H54 (cell line): ENCODE measurements at places on chromosomes 5 and 9.
A peak's percentile ranks its signal among the peaks of the same experiment; 100 is the strongest.

GRCh38 chr9:129337336-129338140 lies 159.5 kb upstream of the IER5L start:
- DNase-seq: no peak

- DNase-seq: peak; percentile 39
Observed at GRCh38 chr9:112554516-112554915, 67.9 kb downstream of the KIAA1958 start.

GRCh38 chr5:82622711-82623514 lies 344.8 kb upstream of the RPS23 start:
- DNase-seq: no peak

DNA sequence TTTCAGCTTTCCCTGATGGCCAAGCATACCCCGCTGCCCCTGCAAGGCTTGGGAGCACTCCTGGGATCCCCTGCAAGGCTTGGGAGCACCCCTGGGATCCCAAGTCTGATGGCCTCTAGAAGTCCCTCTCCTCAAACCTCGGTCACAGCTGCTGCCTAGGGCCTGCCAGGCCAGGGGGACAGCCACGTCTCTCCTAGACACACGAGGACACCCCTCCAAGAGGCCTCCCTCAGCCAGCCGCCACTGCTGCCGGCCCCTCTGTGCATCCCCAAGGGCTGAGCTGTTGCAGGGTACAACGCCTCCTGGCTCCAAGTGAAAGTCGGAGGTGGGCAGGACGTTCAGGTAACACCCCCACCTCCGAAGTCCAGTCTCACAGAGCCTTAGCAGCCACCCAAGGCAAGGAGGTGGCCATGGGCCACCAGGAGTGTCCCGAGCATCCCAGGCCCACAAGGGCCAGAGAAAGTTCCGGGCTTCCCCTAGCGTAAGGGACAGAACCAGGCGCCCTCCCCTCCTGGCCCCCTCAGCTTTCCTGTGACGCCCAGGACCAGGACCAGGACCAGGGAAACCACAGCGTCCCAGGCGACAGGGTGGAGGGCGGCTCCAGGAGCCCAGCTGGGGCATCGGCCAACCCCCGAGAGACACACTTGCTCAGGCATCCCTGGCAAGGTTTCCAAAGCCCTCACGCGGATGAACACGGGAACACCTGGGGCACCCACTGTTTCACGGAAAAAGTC lies 17.3 kb upstream of the SLC12A7 start:
- DNase-seq: no peak

GRCh38 chr9:20356403-20357036 lies 265.8 kb downstream of the MLLT3 start:
- DNase-seq: peak; percentile 28

DNA sequence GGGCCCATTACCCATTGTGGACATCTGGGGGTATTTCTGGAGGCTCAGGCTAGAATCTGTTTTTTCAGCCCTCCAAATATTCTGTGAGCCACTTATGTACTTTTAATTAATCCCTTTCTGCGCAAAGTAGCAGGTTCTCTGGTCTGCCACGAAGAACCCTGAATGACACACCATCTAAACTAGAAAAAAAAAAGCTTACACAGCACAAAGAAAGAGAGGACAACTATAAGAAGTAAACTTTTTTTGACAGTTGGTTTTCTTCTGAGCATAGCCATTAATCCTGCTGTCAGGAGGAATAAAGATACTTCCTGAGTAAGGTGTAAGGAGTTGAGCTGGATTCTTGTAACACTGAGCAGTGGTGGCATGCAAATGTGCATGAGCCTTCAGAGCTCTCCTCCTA lies 327.5 kb downstream of the TMEM232 start:
- no peak for DNase-seq

DNA sequence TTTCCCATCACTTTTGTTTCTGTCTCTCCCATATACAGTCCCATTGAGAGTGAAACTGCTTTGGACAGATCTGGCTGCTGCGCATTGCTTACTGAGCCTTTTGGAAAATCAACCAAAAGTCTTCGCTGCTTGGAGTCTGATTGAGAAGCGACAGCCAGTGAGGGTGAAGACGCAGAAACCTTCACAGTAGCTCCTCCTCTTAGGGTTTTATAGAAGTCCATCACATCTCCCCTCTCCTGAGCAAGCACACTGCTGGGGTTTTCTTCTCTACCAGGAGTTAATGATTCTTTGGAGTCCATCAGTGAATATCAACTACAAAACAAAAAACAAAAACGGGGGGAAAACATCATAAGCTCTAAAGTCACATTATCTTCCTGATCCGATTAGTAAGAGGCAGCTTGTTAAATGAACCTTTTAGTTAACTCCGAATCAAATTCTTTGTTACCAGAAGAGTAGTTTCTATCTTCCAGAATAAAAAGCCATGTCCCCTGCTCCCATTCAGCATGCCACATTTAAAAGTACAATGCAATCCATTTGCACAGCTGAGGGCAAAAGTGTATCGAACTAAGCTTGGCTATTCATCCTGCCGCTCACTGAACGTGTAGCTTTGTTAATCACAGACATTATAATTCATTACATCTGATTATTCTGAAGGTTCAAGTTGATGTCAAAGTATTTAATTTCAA lies 2.8 kb downstream of the NR3C1 start:
- DNase-seq: no peak

GRCh38 chr9:121476156-121476555 lies 23.5 kb downstream of the GGTA1 start:
- DNase-seq: no peak

- DNase-seq: no peak
Observed at GRCh38 chr5:40404613-40405012, 275.1 kb upstream of the PTGER4 start.

GRCh38 chr5:143135832-143136551 lies 267.5 kb downstream of the NR3C1 start:
- DNase-seq: no peak

GRCh38 chr5:111229871-111230810 lies 6.0 kb downstream of the CAMK4 start:
- no peak for DNase-seq

DNA sequence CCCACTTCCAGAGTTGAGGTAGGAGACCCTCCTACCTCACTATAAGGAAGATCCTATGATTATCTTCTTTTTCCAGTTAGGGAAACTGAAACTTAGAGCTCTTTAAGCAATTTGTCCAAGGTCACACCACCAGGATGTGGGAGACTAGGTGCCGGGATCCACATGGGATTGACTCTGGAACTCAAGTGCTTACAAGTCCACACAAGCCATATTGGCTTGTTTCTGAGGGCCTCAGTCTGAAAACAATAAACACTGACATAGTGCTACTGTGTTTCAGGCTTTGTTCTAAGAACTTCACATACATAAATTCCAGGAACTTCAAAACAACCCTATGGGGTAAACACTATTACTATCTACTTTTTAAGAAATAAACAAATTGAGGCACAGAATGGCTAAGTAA lies 481.3 kb downstream of the ZSWIM6 start:
- no peak for DNase-seq

GRCh38 chr5:178531786-178532185 lies 58.4 kb downstream of the COL23A1 start:
- no peak for DNase-seq

DNA sequence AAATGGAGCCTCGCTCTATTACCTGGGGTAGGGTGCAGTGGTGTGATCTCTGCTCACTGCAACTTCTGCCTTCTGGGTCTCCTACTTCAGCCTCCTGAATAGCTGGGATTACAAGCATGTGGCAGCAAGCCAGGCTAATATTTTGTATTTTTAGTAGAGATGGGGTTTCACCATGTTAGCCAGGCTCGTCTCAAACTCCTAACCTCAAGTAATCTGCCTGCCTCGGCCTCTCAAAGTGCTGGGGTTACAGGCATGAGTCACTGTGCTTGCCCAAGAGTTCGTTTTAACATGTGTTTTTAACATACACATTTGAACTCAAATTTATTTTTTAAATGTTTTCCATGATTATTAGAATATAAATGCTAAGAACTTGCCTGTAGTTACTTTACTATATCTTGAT lies 34.2 kb downstream of the MARCHF6 start:
- no peak for DNase-seq

GRCh38 chr5:81021951-81022687 lies 62.0 kb downstream of the RASGRF2 start:
- no peak for DNase-seq

GRCh38 chr5:80711938-80712337 lies 57.2 kb upstream of the DHFR start:
- peak; percentile 38 for DNase-seq

GRCh38 chr5:110757118-110757729 lies 18.4 kb downstream of the SLC25A46 start:
- no peak for DNase-seq

GRCh38 chr9:133913571-133914369 lies 78.4 kb downstream of the VAV2 start:
- DNase-seq: no peak

GRCh38 chr5:110651507-110651906 lies 75.0 kb downstream of the TMEM232 start:
- DNase-seq: no peak

DNA sequence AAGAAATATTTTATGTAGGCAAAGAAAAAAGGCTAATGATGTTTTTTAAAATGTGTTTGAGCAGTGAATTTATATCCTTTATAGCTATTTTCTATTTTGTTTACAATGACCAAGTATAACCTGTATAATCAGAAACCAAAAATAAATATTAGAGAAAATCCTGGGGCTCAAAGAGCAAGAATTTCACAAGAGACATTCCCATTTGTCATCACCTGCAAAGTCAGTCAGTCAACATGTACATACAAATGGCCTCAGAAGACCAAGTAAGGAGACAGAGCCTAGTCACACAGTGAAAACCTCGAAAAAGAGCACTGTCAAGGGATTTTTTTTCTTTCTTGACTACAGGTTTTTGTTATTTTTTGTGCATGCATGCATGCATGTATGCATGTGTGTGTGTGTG lies 231.4 kb downstream of the GLIS3 start:
- DNase-seq: no peak

GRCh38 chr9:20603524-20604268 lies 18.6 kb downstream of the MLLT3 start:
- DNase-seq: no peak

- DNase-seq: no peak
Observed at GRCh38 chr5:169153405-169153804, 147.5 kb downstream of the SLIT3 start.

- no peak for DNase-seq
Observed at GRCh38 chr9:107856633-107857032, 367.1 kb upstream of the KLF4 start.

DNA sequence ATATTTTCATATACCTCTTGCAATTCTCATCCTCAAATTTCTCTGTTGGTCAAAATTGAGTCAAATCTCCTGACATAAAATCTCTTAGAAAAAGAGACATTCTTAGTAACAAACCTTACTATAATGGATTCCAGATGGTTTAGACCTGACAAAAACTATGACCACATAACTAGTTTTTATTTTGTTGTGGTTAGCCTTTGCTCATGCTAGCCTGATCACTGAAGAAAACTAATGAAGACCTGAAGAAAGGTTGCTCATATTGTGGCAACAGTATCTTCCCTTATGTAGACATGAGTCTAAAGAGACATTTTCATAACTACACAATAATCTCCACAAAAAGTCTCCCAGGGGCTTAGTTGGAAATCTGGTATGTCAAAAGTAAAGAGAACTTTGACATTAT lies 274.1 kb upstream of the TMEM161B start:
- DNase-seq: no peak

DNA sequence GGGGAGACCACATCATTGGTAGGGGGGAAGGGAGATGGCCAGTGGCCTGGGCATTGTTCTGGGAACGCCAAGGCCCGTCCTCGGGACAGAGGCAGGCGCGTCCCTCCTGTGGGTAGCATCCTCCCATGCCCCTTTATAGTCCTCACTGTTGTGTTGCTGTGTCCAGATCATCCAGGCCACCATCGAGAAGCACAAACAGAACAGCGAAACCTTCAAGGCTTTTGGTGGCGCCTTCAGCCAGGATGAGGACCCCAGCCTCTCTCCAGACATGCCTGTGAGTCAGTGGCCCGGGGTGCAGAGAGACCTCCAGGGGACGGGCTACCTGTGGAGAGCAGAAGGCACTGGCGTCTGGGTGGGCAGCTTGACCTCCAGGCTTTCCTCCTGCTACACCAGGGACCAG lies 38.4 kb upstream of the SUSD3 start:
- no peak for DNase-seq

- no peak for DNase-seq
Observed at GRCh38 chr9:6109986-6110385, 94.6 kb upstream of the RANBP6 start.

- no peak for DNase-seq
Observed at GRCh38 chr5:107155707-107156106, 515.0 kb downstream of the EFNA5 start.

- DNase-seq: no peak
Observed at GRCh38 chr9:99126312-99126711, 21.4 kb downstream of the TGFBR1 start.

DNA sequence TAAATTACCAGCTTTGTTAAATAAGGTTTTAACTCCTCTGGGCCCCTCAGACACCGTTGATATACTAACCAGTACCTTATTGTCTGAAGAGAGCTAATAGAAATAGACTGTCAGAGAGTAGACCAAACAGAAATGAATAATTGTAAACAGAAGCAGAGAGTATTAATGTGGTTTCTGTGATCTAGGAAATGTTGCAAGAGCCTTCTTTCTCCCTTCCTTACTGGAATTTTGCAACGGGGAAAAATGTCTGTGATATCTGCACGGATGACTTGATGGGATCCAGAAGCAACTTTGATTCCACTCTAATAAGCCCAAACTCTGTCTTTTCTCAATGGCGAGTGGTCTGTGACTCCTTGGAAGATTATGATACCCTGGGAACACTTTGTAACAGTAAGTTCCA lies 5.1 kb downstream of the TYRP1 start:
- no peak for DNase-seq

- no peak for DNase-seq
Observed at GRCh38 chr5:88251048-88251711, 17.5 kb downstream of the TMEM161B start.

DNA sequence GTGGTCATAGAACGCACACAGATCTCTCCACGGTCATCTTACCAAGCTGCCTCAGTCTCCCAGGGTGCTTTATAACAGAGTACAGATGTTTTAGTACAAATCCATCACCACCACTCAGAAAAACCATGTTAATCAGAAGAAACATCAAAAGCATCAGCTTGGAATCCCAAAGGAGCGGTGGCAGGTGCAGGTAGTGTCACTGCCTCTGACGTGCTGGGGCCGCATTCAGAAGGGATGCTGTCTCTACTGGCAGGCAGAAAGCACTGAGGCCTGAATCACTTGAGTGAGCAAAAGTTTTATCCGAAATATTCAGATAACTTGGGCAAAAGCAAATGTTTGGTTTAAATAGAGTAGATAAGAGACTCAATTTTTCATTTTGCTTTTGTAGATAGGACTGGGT lies 448.4 kb upstream of the ZNF608 start:
- no peak for DNase-seq

- no peak for DNase-seq
Observed at GRCh38 chr9:71733176-71733575, 35.1 kb downstream of the CEMIP2 start.

DNA sequence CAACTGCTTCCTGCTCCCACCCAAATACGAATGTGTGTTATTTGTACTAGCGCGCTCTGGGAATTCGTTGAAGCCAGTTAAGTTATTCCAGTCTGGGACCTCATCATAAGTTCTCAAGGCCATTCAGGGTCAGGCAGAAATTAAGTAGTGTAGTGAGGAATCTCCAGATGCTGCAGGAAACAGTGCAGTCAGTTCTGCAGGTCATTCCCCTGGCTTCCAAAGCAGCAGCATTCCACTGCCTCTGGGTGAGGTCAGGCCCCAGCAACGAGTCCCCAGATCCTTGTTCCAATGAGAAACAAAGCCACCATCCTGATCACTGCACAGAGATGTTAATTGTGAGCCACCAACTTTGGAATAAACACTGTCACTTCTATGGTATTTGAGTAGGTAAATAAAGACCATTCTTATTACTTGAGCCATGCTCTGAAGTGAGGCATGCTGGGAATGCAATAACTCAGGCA lies 33.1 kb downstream of the SVEP1 start:
- no peak for DNase-seq

GRCh38 chr5:175740014-175740413 lies 82.1 kb downstream of the HRH2 start:
- DNase-seq: no peak
